ENCODE measurements at places on chromosomes 12 and 14.

DNA sequence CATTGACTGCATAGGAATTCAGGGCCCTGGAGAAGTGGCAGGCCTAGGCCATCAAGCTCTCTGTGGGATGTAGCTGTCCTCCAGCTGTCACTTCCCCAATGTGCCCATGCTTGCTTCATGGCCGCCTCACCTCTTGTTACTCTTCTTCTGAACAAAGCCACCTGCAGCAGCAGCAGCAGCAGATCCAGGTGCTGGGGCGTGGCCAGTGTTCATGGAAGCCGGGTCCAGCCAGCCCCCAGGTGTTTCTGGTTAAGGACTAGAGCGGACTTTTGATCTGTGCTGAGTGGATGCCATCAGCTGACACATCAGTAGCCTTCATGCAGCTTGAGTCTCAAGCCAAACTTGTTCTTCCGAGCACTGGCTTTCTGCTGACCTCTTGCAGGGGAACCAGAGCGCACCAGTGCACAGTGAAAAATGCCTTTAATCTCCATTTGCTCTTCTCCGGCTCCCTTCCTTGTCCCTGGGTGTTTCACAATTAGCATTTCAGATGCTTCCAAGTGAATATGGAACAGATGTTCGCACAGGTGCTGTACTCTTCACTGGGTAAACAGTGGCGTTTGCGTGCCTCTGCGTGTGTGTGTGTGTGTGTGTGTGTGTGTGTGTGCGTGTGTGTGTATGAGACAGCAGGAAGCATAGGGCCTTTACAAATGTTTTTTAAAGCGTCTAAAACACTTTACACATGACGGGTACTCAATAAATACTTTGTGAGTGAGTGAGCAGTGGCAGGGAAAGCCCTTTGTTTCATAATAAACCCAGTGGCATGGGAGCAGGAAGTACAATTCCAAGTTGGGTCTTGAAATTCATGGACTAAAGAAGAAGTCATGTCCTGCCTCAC, 20.1 kb downstream of the TPCN1 start:
- no peak for DNase-seq

GRCh38 chr12:27537855-27538675, 14.1 kb downstream of the PPFIBP1 start:
- DNase-seq = no peak

GRCh38 chr12:5134861-5135525, 91.3 kb downstream of the KCNA5 start:
- DNase-seq = no peak

- DNase-seq = no peak
Observed at GRCh38 chr14:32662211-32662610, 276.5 kb upstream of the NPAS3 start.

DNA sequence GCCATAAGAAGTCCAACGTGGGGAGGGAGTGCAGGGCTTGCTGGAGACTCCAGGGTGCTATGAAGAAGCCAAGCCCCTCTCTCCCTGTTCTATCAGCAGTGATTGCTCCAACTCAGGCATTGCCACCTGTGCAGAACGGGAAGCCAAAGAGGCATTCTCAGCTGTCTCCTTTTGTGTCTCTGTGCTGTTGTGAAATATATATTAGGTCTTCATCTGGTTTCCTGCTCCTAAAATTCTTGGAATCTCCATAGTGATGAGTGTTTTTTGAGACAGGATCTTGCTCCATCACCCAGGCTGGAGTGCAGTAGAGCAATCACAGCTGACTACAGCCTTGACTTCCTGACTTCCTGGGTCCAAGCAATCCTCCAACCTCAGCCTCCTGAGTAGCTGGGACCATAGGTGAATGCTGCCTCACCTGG, 51.2 kb upstream of the AEBP2 start:
- no peak for DNase-seq

- DNase-seq = no peak
Observed at GRCh38 chr12:57181561-57182155, 34.2 kb upstream of the LRP1-AS start.

DNA sequence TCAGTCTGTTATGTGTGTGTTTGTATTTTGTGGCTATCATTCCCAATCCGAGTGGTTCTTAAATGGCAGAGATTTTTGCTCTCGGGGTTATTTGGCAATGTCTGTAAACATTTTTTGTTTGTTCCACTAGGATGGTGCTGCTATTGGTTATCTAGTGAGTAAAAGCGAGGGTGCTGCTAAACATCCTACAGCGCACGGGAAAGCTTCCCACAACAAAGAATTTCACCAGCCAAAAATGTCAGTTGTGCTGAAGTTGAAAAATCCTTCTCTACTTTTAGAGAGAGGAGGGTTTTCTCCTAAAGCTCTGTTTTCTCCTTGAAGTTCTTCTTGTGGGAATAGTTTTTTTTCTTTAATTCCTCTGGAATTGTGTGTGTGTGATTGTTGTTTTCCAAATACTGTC, 2.4 kb downstream of the EXD2 start:
- DNase-seq = peak; percentile 26

GRCh38 chr12:94676031-94676641, 25.8 kb upstream of the TMCC3 start:
- no peak for DNase-seq

- DNase-seq = no peak
Observed at GRCh38 chr14:103495854-103496253, 26.8 kb downstream of the CKB start.

- DNase-seq = no peak
Observed at GRCh38 chr14:31051023-31051422, 24.8 kb upstream of the STRN3 start.

- no peak for DNase-seq
Observed at GRCh38 chr14:61130512-61131260, 149.6 kb downstream of the SLC38A6 start.

GRCh38 chr12:94807951-94808350, 157.6 kb upstream of the TMCC3 start:
- no peak for DNase-seq

GRCh38 chr12:54033106-54033979, 493 bp downstream of the HOXC5 start:
- DNase-seq = no peak

DNA sequence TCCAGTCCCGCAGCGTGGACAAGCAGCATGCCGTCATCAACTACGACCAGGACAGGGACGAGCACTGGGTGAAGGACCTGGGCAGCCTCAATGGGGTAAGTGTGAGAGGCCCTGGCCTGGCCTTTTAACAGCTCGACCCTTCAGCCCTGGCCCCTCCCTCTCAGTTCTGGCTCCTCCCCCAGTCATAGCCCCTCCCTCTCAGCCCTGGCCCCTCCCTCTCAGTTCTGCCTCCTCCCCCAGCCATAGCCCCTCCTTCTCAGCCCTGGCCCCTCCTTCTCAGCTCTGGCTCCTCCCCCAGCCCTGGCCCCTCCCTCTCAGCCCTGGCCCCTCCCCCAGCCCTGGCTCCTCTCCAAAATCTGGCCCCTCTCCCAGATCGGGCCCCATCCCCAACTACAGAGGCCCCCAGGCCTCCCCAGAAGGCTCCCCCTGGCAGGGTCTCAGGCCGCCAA, 11.2 kb downstream of the CEP170B start:
- DNase-seq = no peak

DNA sequence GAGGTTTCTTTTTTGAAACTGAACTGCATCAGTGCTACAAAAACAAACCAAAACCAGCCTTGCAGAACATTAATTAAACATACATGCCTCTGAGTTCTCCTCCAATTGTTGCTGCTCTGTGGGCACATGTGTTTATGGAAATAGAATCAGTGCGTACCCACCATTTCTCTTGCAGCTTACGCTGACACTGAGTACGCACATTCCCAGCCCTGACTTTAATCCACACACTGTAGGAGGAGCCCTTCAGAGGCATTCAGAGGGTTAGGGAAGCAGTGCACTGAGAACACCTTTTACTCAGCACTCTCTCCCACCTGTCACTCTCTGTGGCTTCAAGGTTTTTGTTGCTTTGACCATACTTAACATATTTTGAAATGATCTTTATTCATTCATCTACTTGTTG, 250.5 kb upstream of the PWP1 start:
- DNase-seq = no peak

- no peak for DNase-seq
Observed at GRCh38 chr12:107094183-107094448, 767 bp upstream of the CRY1 start.

DNA sequence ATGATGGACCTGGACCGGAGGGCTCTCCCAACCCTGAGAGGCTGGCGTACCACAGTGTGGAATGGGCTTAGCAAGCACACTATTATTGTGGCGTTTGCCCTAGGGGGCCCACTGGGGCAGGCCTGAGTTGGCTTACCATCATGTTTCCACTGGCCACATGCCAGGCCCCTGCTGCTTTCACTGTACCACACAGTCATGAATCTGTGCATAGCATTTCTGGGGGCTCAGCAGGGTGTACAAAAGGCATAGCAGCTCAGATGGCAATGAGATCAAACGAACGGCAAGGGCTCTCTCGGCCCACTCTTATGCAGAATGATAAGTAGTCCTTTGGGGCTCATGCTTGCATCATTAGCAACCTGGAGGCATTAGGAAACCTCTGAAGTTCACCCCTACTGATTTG, 137.0 kb upstream of the HIF1A start:
- DNase-seq = no peak

DNA sequence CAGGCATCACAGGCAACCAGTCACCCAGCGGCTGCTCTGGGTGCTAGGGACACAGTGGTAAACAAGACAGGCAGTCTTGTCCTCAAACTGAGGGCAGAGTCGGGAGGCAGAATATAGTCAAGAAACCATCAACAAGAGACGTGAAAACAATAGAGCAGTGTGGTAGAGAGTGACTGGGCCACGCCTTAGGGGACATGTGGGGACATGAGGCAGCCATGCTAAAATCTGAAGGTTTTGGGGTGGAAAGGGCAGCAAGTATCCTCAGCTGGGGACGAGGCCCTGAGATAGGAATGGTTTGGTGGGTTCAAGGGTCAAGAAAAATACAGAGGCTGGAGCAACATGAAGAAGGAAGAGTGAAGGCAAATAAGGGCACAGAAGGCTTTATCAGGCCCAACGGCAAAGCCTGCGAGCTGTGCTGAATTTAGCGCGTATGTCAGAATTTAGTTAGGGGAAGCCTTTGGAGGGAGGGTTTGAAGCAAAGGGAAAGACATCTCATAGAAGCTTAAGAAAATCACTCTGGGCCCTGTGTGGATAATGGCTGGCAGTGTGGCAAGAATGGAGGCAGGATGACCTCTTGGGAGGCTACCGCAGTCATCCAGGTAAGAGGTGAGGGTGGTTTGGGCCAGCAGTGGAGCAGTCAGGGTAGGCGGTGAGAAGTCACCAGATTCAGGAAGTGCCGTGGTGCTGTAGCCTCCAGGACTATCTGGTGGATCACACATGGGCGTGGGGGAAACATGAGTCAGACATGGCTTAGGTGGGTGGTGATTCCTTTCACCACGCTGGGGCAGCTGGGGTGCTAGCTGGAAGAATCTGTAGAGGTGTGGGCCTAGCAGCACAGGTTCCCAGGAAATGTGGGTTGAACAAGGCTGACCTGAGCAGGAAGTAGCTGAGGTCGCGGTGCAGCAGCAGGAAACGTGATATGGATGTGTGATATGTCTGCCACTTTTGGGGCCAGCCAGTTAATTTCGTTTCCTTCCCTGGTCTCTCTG, 3.0 kb downstream of the EVL start:
- peak; percentile 88 for DNase-seq

Data from stimulated activated naive CD4-positive, alpha-beta T cell (primary cell).